ENCODE measurements at places on chromosomes 11 and 22.

DNA sequence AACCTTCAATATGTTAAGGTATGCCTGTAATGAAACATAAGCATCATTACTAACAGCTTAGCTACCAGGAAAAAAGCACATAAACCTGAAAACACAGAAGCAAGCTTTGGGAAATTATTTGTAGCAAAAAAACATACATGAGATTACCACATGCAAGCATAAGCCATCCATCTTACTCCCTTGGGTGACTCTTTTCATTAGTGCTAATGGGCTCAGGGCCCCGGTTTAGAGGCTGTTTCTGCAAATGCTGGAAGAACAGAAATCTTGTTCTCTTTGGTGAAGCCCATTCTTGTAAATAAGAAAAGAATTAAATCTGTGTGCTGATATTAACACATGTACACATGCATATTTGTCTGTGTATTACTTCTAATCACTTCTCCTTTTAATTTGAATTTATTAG lies 314.3 kb downstream of the TTC28 start:
- DNase-seq, result no peak

- DNase-seq, result no peak
Measured at GRCh38 chr22:45317551-45318167, 7.9 kb downstream of the FAM118A start.

DNA sequence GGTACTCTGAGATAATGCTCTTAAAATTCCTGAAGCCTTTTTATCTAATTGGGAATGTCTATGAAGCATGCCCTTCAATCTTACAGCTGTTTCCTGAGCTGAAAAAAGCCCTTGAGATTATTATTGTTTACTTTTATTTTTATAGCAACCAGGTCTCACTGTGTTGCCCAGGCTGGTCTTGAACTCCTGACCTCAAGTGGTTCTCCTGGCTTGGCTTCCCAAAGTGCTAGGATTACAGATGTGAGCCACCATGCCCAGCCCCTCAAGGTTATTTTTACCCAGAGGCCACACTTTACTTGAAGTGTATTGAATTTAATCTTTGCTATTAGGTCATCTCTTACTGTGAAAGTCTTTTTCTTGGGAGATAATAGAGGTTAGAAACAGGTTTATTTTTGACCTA lies 7.0 kb upstream of the SWAP70 start:
- no peak for DNase-seq

DNA sequence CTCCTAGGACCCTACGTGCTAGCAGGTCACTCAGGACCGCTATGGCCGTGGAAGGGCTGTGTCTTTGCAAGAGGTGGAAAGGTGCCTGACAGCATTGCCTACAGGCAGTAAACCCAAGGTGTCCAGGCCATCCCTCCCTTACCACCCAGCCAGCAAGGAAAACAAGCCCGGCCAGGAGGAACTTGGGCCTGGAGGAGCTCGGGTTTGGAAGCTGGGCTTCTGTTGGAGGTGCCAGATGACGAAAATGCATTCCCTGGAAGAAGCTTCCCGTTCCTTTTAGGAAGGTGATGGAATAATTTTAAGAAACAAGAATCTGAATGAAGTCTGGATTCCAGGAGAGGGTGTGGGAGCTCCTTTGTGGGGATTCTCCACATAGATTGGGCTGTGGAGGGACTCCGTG lies 23.6 kb downstream of the FBLN1 start:
- DNase-seq, result no peak

GRCh38 chr11:94782446-94782845 lies 14.3 kb downstream of the AMOTL1 start:
- no peak for DNase-seq

DNA sequence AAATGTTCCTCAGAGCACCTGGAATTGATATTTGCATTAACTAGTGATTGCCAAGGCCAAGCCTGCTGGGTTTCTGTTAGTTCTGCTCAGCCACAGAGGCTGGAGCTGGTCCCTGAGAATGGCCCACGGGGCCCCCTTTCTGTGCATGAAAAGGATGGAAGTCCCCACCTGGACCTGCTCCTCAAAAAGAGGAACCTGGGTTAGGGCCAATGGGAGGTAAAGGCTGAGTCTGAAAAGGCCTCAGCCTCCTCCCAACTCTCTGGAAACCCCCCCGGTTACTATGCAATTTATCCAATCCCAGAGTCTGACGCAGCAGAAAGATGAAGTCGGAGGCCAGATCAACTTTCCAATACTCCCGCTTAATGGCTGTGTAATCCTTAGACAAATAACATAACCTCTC lies 6.8 kb upstream of the CREB3L1 start:
- no peak for DNase-seq

GRCh38 chr11:131303611-131304119 lies 66.8 kb upstream of the NTM start:
- DNase-seq, result no peak

- no peak for DNase-seq
Measured at GRCh38 chr11:129435499-129436245, 60.0 kb downstream of the BARX2 start.

DNA sequence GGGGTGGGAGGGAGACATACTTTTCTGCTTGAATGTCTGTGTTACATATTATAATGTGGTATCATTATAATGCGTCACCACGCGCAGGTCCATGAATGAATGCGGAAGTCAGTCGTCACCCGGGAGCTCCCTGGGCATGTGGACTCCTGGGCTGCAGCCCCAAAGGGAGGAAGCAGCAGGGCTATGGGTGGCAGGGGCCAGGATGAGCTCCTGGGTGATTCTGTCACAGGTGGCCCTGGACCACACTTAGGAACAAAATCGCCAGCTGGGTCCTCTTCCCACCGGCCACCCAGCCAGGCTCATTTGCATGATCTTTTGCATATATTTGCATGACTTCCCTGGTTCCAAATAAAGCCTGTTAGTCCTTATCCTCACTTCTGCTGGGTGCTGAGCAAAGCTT lies 51.2 kb downstream of the KCNJ4 start:
- no peak for DNase-seq

GRCh38 chr11:101278286-101278685 lies 148.7 kb upstream of the PGR start:
- no peak for DNase-seq

DNA sequence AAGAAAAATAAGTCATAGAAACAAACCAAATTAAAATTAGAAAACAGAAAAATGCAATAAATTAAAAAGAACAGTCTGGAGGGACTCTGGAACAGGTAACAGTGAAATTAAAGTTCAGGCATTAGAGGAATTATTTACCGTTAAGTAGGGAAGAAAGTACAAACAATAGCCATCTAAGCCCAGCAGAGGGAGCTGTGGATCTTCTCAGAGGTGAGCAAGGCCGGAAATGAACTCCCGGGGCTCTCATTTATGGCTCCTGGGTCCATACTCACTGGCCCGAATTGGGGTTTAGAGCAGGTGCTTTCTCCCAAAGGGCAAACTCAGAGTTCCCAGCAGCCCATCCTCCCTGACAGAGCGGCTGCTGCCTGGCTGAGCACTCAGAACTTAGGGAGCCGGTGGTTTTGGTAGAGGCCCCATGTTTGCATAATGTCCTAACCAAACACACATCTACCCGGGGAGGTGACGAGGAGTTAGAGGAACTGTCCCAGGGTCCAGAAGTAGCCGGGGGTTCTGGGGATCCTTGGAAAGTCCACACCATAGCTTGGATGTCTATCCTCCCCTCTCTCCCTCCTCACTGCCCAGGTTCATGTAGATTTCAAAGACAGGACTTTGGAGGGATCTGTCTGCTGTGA lies 87.8 kb upstream of the VPREB1 start:
- DNase-seq, result no peak

DNA sequence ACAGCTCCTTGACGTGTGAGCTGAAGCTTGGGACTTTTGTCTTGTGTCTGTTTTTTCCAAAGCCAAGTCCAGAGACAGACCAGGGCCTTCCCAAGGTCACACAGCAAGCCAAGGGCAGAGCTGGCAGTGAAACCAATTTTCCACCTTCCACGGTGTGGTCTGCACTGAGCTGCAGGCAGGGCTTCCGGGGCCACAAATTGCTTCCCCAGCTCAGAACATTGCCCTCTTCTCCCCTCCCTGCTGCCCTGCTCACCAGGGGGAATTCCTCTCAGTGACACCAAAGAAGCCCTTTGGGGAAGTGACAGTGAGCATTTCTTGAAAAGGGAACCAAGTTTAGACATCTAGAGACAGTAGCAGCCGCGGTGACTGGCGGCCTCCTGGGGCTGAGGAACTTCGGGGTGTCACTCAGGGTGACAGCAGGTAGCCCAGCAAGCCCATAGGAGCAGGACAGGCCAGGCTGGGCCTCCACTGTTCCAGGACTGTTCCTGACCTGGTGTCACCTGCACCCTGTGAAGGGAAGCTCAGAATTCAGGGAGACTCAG lies 9.2 kb downstream of the FXYD2 start:
- no peak for DNase-seq

DNA sequence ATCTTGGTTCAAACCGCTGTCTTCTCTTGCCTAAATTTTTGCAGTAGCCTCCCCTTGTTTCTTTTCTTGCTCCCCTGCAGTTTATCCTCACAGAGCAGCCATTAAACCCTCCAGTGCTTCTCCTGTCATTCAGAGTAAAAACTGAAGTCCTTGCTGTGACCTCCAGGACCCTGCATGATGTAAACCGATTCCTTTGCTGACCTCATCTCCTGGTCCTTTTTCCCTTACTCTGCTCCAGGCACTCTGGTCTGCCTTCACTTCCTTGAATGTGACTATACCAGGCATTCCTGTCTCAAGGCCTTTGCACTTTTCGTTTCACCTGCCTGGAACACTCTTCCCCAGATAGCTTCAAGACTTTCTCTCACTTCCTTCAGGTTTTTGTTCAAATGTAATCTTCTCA lies 152.0 kb downstream of the WNT11 start:
- no peak for DNase-seq

DNA sequence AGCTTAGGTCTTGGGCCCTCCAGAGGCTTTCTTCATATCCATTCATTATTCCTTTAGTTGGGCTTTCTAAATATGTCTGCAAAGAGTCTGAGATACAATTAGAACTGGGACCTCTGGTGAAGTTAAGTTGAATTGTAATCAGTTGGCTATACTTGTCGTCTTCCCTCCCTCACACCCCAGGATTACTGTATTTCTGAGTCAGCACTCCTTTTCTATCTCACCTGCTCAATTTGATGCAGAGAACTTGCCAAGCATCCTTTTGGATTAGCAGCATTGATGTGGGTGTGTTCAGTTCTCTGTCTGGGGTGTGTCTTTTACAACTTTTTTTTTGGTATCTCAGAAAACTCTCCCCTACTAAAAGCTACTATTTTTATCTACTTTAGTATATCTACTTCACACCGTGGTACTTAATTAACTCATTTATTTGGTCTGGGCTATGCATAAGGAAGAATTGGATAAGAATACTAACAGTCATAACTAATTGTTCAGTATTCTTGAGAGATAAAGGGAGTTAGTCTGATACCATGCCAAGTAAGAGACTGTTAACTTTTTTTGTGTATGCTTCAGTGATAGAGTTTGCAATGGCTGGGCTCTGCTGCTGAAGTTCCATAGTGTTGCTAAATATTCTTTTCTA lies 15.1 kb downstream of the CTNND1 start:
- no peak for DNase-seq

DNA sequence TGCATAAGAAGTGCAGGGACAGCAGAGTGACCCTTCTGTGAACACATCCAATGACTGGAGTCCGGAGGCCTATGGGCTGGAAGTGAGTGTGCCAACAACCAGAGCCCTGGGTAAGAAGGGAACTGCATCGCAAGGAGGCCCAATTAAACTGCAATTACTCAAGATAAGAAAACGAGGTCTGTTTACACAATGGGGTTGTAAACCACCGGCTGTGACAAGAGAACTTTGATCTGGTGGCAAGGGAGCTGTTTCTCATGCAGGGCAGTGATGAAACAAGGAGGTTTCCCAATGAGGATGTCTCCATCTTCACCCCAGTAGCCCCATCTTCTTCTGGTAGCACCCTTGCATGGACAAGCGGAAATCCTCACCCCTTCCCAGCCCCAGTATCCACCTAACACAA lies 21.5 kb downstream of the ETS1 start:
- no peak for DNase-seq

- no peak for DNase-seq
Measured at GRCh38 chr22:33030923-33031525, 27.2 kb downstream of the SYN3 start.

DNA sequence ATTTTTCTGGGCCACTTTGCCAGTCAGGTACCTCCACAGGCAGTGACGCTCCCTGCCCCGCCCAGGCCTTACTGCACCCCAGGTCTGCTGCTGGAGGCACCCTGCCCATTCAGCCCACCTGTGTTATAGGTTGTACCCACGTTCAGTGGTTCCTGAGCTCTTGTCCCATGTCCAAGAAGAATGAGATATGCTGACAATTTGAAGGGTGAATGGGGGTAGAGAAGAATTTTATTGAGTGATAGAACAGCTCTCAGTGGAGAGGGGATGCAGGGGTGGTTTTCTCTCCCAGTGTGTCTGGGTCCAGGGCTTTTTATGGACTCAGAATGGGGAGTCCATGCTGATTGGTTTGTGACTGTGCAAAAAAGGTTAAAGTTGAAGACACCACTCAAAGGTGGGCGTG lies 149.7 kb downstream of the LDLRAD3 start:
- DNase-seq, result no peak

DNA sequence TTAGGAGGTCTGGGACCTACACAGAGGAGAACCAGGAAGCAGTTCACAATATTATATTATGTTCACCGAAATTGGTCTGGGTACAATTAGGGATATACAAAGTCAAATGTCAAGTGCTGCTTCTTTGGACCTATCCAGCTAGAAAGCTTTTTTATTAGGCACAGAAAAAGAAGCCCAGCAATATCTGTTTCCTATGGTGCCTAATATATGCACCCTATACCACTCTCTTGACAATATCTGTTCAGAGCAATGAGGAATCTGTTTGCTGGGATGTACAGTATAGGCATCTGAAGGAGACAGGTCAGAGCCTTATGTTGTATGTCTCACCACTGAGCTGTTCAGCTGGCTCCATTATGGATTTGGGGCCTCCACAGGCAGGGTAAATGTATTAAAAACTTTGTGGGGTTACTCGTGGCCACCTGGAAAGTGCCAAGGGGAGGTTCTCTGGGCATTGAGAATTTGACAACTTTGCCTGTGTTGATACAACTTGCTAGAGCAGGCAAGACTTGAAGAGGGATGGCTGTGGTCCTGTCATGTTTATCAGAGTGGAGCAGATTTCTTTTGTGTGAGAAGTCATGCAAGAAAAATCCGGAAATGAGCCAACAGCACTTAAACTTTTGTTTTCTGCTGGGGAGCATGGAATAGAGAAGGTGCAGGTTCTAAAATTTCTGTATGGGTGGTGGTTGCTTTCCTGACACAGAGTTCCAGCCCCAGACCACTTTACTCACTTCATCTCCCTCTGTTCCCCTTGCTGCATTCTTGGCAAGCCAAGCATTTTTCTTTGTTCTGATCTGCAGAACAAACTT lies 10.1 kb downstream of the STIM1 start:
- DNase-seq, result no peak

Measured in Panc1 (cell line).